ENCODE measurements at places on chromosomes 1 and 21.

DNA sequence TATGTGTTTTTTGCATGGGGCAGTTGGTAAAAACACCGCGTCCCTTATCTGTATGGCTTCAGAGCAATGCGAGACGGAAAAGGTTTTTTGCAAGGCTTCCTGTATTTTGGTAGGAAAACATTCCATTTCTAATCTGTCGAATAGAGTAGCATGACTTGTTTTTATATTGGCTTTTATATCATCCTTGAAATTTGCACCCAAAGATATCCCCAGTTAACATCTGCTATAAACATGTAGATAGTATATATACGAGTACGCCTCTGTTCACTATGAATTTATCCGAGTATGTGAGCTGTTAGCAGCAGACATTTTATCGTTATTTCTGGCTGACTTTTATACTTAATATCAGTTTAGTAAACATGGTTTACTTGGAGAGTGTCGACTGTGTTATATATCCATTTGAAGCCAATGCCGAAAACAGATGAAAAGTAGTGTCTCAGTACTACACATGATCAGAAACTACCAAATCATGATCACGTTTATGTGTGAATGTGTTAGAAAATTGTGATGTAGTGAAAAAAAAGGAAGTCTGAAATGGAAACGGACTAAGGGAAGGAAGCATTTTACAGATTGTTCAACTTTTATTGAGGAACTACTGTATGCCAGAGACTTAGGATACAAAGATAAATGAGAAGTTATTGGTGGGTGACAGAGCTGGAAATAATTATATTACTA lies 1.0 kb downstream of the LEPR start:
- no peak for DNase-seq

DNA sequence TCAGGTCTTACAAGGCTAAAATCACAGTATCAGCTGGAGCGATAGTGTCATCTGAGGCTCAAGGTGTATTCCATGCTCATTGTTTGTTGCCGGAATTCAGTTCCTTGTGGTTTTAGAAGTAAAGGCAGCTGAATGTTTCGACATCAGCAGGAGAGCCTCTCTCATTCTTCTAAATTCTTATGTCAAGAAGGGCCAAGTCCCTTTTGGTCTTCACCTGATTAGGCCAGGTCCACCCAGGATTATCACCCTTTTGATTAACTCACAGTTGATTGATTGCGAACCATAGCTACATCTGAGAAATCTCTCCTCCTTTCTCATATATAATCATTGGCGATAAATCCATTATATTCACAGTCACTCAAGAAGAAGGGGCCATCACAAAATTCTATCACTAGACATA lies 806.7 kb upstream of the PRMT6 start:
- no peak for DNase-seq

DNA sequence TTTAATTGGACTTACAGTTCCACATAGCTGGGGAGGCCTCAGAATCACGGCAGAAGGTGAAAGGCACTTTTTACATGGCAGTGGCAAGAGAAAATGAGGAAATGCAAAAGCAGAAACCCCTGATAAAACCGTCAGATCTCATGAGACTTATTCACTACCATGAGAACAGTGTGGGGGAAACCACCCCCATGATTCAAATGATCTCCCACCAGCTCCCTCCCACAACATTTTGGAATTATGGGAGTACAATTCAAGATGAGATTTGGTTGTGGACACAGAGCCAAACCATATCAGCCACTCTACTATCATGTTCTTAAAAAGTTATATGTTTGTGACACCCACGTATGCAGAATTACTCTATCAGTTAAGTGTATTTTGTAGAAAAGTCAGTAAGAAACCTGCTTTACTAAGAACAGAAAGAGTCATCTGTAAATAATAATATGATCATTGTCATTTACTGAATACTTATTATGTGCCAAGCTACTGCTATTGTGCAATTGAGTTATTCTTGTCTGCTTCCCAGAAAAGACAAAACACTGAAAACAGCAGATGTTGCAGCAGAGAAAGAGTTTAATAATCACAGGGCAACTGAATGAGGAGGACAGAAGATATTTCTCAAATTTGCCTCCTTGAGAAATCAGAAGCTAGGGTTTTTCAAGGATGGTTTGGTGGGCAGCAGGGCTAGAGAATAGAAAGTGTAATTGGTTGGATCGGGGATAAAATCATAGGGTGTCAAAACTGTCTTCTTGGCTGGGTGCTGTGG lies 207.7 kb upstream of the FGGY start:
- no peak for DNase-seq

DNA sequence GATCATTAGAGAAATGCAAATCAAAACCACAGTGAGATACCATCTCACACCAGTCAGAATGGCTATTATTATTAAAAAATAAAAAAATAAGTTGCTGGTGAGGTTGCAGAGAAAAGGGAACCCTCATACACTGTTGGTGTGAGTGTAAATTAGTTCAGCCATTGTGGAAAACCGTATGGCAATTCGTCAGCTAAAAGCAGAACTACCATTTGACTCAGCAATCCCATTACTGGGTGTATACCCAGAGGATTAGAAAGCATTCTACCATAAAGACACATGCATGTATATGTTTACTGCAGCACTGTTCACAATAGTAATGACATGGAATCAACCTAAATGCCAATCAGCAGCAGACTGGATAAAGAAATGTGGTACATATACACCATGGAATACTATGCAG lies 42.2 kb downstream of the GIPC2 start:
- no peak for DNase-seq

Data from CD4-positive, alpha-beta T cell treated with Interleukin-15 for 4 hours (primary cell).